ENCODE measurements at places on chromosomes 3 and 15. TPM values are rescaled to one million over a fixed set of nuclear protein-coding genes. Genes with fewer than 3 reads are reported as not detected.

DNA sequence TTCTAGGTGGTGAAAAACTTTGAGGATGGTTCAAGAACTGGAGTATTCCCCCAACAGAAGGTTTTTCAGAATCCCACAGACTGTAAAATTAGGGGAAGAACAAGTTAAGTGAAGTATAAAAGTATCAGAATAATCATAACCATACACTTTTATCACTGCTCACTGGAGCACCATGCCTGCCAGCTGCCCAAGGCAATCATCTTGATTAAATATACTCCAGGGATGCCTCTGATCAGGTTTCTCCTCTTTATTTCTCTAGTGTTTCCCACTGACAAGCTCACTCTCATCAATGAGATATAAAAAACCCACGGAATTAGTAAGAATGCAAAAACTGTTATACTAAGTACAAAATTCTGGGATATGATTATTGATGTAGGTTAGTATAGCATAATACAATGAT, 108.0 kb downstream of the STAG1 start:
- DNase-seq, result no peak

DNA sequence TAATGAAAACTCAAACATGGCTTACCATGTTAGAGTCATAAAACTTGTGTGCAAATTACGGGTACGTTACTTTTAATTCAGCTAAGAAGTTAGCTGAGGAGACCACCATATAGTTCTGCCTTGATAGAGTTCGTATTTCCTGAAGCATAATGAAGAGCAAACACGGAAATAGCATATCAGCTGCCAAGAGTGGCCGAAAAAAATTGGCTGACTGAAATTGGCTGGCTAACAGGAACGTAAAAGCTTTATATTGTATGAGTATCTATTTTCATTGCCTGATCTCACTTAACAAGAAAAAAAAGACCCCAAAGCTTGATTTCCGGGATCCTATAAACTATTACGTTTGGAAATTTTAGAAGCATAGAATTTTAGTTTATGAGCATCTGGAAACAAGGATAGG, 1222.9 kb downstream of the ZPLD1 start:
- no peak for DNase-seq

- no peak for DNase-seq
Observed at GRCh38 chr3:188361888-188362287, 207.9 kb downstream of the LPP start.

DNA sequence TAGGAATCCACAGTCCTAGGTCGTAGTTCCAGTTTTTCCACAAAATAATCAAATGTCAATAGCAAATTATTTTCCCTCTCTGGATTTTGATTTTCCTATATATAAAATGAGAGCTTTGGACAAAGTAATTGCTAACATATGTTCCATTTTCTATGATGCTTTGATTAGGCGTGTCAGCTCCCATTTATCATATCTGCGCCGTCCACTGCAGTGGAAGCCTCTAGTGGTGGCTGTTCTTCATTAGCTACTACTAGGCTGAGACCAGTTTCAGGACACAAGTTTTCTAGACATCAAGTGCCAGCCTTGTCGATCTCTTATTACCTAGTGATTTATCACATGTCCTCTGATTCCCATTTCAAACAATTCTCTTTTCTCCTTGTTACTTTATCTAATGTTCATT, 271.5 kb downstream of the TUSC7 start:
- DNase-seq, result no peak

DNA sequence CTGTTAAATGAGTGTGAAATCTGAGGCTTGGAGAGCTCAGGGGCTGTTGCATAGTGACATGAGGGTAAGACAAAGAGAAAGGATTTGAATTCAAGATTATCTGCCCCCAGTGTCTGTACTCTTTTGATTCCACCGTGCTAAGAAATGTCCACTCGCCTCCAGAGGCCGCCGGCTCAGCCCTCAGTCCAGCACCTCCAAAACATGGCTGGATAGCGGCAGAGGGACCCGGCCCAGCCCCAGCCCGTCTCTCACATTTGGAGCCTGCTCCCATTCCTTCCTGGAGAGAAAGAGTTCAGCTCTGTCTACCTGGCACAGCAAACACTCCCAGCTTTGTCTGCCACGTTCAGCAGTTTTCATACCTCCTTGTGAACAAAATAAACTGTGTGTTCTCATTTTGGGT, 84.8 kb upstream of the IQSEC1 start:
- no peak for DNase-seq

DNA sequence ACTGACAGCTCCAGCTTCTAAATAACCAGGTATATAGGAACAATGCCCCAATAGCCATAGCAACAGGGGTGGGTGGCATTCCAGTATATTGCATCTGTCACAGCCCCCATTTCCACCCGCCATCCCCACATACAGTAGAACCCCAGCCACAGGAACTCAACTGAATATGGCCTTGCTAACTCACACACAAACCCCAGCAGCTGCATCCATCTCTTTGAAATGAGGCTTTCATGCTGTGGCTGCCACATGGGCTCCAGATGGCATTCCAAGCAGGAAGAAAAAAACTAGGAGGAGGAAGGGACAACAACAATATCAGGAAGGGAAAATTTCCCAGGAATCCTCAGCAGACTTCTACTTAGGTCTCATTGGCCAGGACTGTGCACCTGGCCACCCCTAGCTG, 54.6 kb downstream of the CCR3 start:
- no peak for DNase-seq

- no peak for DNase-seq
Observed at GRCh38 chr3:69458803-69459365, 73.0 kb upstream of the FRMD4B start.

DNA sequence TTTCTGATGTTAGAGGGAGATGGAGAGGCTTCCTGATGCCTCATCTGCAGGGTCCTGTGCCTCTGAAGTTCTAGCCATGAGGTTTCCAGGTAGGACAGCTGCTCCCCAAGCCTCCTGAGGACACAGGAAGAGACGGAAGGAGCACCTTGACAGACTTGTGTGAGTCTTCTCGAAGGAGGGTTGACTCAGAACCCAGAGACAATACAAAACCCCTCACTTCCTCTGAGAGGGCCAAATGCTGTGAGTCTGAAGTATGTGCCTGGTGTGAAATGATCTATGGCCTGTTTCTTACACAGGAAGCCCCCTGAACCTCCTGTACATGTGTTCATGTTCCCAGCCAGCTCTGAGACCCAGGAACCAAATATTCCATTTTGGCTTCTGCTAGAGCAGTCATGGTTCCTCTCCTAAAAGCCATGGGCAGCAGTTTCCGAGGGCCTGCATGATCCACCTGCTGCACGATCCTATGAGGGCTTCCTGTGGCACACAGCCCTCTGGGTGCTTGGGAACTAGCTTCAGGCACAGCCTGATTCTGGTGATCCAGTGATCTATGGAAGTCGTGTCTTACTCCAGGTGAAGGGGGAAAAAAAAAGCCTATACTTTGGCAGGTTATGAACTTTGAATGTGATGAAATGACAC, 62.2 kb downstream of the AAGAB start:
- DNase-seq, result no peak

- no peak for DNase-seq
Observed at GRCh38 chr3:134682196-134682880, 31.5 kb upstream of the KY start.

DNA sequence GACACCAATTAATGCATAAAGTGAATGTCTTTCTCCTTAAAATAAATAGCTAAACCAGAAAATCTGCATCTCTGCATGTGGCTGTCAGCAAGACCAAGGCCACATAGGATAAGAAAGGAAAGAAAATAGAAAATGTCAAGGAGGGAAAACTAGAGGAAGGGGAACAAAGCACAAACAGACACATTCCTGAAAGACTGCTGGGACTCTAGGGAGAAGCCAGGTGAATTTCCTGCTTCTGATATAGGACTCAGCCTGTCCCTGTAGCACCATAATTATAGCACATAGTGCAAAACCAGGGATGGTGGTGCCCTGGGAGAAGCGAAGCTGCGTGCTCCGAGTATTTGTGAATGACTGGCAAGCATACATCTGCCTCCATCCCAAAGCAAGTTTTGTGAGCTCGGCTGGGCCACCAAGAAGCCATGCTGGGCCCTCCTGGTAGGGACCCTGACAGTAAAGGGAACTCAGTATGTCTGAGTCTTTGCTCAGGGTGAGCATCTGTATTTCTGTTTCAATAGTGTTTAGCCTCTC, 14.2 kb downstream of the FSTL1 start:
- DNase-seq, result no peak

DNA sequence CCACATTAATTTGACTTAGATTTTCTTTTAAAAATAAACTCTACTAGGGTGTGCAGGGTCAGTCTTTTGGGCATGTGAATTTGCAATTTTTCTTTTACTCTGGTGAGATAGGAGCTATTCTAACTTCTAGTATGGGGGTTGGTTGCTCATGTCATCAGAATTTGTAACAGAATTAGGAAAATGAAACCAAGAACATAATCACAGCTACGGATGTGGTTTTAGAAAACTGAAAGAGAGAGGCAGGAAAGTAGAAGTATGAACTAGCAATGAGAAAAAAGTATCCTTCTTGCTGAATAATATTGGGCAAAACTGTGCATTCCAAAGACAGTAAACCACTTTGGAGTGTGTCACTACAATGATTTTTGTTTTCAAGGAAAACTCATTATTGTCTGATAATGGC, 43.3 kb downstream of the ADPGK start:
- no peak for DNase-seq

GRCh38 chr3:13414040-13414729, 5.9 kb downstream of the NUP210 start:
- no peak for DNase-seq

GRCh38 chr3:86865506-86865905, 125.4 kb downstream of the VGLL3 start:
- no peak for DNase-seq

- no peak for DNase-seq
Observed at GRCh38 chr15:79233236-79233635, 49.3 kb upstream of the ANKRD34C start.

- DNase-seq, result no peak
Observed at GRCh38 chr3:71087143-71088018, 496.1 kb downstream of the FOXP1 start.

GRCh38 chr3:33438881-33439545, 1.2 kb downstream of the UBP1 start:
- DNase-seq, result no peak

DNA sequence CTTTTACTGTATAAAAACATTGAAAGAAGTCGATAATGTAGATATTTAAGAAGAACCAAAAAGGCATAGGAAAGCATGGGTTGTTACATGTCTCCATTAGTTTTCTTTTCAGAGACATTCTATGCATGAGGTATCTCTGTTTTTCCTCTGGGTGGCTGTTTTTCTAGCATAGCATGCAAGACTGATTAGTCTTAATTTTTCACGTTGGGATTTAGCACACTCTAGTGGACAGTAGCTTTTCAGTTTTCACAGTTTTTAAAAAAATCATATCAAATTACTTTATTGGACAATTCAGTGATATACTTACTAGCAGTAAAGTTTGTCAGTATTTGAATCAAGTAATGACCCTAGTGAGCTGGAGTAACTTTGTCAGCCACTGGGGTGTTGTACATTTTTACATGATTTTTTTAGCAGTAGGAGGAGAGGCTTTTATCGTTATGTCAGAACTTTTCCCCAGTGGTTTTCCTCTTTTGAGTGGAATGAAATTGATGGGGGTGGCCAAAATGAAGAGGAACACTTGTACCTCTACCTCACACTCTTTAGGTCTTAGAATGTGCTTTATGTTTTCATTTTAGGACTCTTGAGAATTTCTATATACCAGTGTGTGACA, 57.2 kb downstream of the SEC22A start:
- no peak for DNase-seq

- no peak for DNase-seq
Observed at GRCh38 chr15:59199626-59200465, 6.8 kb upstream of the LDHAL6B start.

- DNase-seq, result no peak
Observed at GRCh38 chr15:63892794-63893441, 59.2 kb upstream of the HERC1 start.

DNA sequence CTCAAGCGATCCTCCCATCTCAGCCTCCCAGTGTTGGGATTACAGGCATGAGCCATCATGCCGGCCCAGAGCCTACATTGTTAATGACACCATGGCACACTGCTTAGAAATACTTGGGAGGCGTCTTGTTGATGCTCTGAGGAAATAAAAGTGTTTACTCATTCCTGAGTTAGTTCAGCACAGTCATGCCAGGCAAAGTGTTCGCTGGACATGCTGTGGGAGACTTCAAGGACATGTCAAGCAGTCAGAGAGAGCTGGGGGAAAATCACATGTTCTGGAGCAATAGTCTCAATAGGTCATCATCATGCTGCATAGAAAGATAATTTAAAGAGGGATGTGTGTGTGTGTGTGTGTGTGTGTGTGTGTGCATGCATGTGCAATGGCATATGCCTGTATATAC, 37.5 kb downstream of the TTC23 start:
- no peak for DNase-seq

DNA sequence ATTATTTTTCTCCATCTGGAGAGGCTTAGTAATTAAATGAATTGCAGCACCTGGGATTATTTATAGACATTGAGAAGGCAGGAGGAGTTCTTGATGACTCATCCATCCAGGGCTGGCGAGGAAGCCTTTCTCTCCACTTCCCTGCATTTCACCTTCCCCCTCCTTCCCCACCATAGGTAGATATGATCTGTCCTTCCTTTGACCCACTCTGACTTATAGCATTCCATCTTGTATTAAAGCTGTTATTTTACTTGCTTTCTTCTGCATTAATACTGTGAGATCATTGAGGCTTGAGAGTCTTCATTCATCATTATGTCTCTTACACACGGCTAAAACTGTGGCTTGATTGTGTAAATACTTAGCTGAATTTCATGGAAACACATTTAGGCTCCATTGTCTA, 288.8 kb downstream of the FEZF2 start:
- DNase-seq, result no peak

- DNase-seq, result peak; percentile 71
Observed at GRCh38 chr15:70748281-70748747, 15.0 kb downstream of the UACA start.

- no peak for DNase-seq
Observed at GRCh38 chr3:38507120-38507519, 11.0 kb downstream of the EXOG start.

- DNase-seq, result no peak
Observed at GRCh38 chr15:51253366-51253765, 85.0 kb downstream of the CYP19A1 start.

- DNase-seq, result no peak
Observed at GRCh38 chr3:64985072-64985471, 297.3 kb upstream of the ADAMTS9 start.

- no peak for DNase-seq
Observed at GRCh38 chr15:67997996-67998395, 56.1 kb upstream of the PIAS1 start.

The SLC7A14 gene
- total RNA-seq, result not detected

The PRRT3 gene
- 6.1 TPM for total RNA-seq

The PLXNA1 gene
- total RNA-seq, result 62.0 TPM

The SAXO2 gene
- total RNA-seq, result not detected

The VWA5B2 gene
- not detected for total RNA-seq

The NRG4 gene
- 4.6 TPM for total RNA-seq

The SMCO1 gene
- total RNA-seq, result not detected

The TBCCD1 gene
- total RNA-seq, result 16.6 TPM

The OXSM gene
- 9.7 TPM for total RNA-seq

The CTXN2 gene
- total RNA-seq, result not detected

The DNAJA4 gene
- 115 TPM for total RNA-seq

The UBE2E2 gene
- 38.0 TPM for total RNA-seq

The CTDSPL2 gene
- 75.4 TPM for total RNA-seq

The GOLGA6D gene
- not detected for total RNA-seq

The MOBP gene
- total RNA-seq, result not detected

The PAK6 gene
- 81.6 TPM for total RNA-seq

The SLC35G2 gene
- total RNA-seq, result 0.98 TPM

The ATP2B2 gene
- total RNA-seq, result 0.86 TPM

Measured in suprapubic skin (tissue), 4 donors.